ENCODE measurements at places on chromosomes 3 and 15.
A peak's percentile ranks its signal among the peaks of the same experiment; 100 is the strongest.

GRCh38 chr3:16728770-16729745 lies 123.8 kb upstream of the DAZL start:
- DNase-seq: no peak

DNA sequence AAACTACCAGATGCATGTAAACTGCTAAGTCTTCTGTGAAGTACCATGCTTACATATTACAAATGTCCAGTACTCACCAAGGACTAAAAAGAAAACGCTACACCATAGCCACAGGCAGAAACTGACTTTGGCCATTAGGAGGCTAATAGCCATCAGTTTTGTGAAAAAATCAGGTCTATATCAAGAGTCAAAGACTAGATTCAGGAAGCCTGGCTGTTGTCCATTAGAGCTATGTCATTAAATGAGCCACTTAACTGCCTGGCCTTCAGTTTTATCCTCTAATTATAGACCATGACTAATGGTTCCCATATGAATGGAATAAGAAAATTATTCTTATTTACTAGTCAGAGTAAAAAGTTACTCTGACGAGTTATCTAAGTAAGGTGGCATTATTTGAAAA lies 144.1 kb downstream of the VPS13C start:
- DNase-seq: no peak

- DNase-seq: no peak
These were observed 2.2 kb downstream of the MAN2C1 start for GRCh38 chr15:75366163-75366562.

- no peak for DNase-seq
These were observed 291.6 kb upstream of the VEPH1 start for GRCh38 chr3:157794771-157795170.

DNA sequence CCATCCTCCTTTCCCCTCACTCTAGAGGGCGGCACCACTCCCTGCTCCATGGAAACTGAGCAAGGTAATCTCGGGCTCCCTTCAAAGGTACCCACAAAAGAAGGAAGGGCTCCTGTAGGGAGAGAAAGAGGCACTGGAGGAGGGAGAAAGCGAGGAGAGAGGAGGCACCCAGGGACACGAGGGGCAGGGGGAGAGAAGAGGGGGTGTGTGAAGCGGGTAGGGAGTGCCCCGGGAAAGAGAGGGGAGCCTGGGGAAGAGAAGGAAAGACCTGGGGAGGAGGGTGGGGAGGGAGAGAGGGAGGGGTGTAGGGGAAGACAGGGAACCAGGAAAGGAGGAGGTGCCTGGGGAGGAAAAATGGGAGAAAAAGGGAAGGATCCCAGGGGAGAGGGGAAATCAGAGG lies 523 bp downstream of the VILL start:
- DNase-seq: no peak

DNA sequence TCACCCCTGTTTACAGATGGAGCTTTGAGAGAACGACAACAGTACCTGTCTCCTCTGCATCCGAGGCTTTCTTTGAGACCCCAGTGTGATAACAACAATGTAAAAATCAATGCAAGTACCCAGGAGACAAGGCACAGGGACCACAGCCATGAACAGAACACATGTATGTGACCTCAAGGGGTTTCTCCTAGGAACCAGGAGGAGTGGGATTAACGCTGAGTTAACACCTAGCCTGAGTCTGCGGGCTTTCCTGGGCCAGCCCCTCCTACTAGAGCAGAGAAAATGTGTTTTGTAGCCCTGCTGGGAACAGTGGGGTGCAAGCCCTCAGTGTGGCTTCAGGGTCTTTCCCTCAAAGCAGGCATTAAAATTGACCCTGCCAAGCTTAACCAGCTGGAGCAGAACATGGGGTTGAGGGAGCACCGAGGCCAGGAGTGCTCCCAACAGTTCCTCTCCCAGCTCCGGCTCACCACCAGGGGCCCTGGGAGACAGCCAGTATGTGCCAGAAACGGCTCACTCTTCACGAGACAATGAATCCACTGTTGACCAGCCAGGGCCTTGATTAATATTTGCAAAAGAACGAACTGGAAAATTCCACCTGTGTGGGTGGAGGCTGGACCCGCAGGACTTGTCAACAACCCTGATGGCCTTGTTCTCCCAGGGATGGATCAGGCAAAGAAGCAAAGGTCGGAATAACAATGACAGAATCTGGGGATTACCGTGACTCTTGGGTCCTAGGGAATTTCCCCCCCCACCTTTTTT lies 3.6 kb downstream of the CHDH start:
- peak; percentile 84 for DNase-seq

- DNase-seq: no peak
These were observed 220.9 kb upstream of the SUCLG2 start for GRCh38 chr3:67875338-67875737.
